T-helper 2 cell (primary cell): ENCODE measurements at places on chromosomes 16 and 17.

DNA sequence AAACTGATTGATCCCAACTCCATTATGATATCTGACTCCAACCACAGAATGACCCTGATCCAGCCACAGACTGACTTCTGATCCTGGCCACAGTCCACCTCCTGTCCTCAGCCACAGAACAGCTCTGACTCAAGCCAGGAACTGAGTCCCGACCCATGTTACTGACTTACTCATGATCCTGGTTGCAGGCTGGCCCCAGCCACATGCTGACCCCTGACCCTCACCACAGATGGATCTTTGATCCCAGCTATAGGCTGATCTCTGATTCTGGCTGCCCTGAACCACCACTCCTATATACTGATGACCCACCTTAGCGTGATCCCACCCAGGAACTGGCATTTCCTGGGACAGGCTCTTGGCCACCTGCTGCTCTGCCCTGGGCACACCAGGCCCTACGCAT, 32.2 kb upstream of the IL21R start:
- DNase-seq, result no peak

GRCh38 chr17:81345228-81346089, 49.8 kb upstream of the BAHCC1 start:
- peak; percentile 38 for DNase-seq

GRCh38 chr17:75503976-75504346, 11.4 kb downstream of the CASKIN2 start:
- no peak for DNase-seq

DNA sequence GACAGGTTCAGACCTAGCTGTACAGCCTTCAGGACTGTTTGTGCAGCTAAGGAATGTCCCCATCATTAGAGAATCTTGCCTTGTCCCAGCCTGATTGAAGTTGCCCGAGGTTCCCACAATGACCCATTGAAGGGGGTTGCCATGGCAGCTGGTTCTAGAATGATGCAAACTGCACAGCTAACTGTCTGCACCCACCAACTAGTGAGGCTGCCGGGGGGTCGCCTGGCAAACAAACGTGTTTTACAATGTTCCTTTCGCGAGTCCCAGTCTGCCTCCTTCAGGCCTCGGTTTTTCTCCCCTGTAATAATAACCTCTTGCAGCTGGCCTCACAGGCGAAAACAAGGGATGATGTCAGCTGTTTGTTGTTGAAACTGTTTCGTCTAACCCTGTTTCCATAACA, 5.5 kb downstream of the C16orf96 start:
- no peak for DNase-seq

DNA sequence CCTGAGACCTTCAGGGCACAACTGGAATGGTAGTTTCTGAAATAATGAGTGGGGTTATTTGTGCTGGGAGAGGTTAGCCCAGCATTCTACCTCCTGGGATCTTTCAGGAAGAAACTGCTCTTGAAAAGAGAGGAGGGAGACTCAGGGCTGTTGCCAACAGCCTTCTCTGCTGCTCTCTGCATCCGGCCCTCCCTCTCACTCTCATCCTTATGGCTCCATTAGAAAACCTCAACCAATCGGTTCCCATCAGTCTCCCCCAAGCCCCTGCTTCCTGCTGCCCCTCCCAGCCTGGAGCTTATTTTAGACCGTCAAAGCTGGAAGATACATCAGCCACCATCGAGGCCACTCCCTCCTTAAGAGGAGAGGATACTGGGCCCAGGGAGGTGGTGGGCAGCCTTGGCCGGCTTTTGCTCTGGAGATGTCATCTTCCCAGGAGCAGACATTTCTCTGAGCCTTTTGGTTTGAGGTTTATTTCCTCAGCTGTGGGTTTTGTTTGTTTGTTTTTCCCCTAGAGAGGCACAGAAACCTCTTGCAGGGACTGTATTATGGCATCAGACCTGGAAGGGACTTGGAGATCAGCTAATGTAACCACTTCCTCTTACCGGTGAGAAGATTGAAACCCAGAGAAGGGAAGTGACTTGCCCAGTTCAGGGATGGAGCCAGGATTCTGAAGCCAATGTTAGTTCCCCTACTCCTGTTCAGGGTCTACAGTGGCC, 2.7 kb downstream of the MPRIP start:
- no peak for DNase-seq

- no peak for DNase-seq
These were observed 71.3 kb downstream of the AMFR start for GRCh38 chr16:56354016-56354415.

GRCh38 chr17:9760266-9760665, 31.1 kb downstream of the DHRS7C start:
- no peak for DNase-seq

DNA sequence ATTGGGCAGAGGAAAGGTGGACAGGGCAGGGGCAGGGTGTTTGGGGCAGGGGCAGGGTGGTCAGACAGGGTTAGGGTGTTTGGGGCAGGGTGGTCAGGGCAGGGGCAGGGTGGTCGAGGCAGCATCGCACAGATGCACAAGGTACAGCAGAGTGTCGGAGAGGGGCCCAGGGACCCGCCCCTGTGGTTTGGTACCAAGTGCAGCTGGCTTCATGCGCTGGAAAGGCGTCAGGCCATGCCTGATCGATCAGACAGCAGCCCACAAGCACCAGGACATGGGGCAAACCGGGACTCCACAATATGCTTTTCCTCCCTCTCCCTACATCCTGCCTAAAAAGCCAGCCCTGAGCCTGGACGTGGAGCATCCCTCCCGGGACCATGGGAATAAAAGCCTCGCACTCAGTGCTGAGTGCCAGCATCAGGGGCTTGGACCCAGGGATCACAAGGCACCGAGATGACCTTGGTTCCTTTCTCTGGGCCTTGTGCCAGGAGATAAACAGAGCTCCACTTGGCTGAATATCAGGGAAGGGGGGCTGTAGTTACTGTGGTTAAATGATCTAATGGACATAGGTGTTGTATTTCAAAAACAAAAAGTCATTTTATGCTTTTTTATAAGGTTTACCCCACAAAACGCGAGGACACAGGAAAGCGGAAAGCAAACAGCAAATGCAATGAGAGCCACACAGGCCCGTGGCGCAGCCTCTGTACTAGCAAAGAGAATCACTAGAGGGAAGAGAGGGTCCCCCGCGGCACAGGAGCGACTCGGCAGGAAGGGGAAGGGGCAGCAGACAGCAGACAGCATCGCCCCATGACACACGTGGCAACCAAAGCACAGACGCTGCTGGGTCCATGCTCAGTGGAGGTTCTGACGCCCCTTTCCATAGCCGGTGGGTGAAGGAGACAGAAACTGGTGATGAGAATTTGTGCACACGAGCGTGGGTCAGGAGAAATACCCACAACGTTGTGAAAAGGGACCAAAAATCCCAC, 5.3 kb upstream of the HEXD start:
- no peak for DNase-seq

DNA sequence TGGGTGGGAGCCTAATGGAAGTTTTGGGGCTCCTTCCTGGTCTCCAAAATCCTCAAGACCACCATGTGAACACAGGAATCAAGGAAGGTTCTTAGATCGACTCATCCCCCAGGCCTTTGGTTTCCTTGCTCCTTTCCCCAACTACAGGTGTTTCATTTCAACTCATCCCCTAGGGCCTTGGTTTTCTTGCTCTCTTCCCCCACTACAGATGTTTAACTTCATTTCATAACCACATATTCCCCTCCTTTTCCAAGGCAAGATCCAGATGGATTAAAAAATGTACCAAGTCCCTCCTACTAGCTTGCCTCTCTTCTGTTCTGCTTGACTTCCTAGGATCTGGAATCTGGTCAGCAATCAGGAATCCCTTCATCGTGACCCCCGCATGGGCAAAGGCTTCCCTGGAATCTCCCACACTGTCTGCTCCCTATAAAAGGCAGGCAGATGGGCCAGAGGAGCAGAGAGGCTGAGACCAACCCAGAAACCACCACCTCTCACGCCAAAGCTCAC, at the start of gene CCL11:
TSS of gene CCL11 (plus strand) at position 457 of the 507 bp plus-strand sequence. CDS start 67 bp downstream, outside the sequence.
- no peak for DNase-seq

GRCh38 chr17:37774504-37774903, 29.6 kb upstream of the HNF1B start:
- peak; percentile 75 for DNase-seq

DNA sequence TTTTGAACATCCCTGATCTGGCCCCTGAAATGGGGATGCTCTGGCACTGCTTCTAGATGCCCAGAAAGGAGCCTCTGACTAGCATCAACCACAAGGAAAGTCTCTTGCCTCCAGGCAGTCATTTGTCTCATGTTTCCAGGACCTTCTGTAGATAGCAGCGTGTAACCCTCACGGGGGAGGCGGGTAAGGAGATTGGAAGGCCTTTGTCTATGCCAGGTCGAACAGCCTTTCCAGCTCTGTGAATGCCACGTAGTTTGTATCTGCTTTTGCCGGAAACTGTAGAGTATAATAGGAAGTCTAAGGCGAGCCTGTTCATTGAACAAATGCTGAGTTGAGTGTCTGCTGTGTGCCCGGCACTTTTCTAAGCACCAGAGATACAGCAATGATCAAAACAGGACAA, 43.9 kb upstream of the AQP8 start:
- no peak for DNase-seq

DNA sequence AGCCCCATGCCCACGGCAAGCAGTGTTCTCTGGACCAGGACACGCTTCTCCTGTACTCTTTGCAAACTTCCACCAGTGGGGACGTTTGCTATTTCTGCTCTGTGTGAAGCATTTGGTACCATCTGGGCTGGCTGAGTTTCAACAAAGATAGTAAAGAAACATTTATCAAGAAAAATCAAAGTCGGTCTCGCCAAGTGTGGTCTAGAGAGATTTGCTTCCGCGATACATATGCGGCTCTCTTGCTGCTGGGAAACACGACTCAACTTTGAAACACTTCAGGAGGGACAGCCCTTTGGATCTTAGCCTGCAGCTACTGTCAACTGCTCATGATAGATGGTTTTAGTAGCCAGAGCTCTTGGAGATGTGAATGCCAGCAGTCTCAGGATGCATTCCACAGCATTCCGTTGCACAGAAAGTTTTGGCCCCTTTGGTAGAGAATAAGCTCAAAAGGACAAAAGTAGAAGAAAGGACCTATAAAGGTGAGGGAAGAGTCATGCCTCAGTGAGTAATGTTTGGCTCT, 168.2 kb upstream of the CACNG3 start:
- no peak for DNase-seq

DNA sequence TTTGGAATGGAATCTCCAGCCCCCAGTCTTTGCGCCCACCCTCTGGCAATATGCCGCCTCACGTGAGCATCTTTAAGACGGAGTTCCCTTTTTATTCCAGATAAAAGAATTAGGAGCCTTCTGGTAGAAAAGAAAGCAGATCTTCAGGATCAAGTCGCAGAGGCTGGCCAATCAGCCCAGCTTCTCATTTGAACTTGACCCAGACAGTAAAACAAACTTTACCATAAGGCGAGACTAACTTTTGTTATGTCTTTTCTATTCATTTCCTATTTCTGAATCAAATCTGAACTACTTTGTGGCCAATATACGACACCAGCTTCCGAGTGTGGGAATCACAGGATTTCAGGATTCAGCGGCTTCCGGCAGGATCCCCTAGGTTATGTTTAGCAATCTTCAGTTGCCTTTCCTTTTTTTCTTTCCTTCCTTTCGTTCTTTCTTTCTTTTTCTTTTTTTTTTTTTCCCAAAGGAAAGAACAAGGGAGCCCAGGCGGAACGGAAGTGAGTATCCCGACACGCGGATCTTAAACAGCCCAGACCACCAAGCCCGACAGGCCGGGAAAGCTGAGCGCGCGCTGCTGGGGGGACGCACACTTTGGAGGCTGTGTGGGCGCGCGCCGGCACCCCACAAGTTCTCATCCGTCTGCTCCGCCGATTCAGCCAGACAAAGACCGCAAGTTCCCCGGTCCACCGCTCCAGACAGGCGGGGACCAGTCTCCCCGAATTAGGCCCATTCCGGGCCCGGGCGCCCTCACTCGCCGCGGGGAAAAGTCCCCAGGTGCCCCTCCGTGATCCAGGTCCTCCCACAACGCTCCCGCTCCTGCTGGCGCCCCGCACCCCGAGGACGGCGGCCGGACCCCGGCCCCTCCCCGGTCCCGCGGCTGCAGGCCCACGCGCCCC, 633 bp downstream of the TBC1D16 start:
- DNase-seq, result peak; percentile 64

GRCh38 chr16:66717112-66717675, 20.7 kb upstream of the CMTM4 start:
- DNase-seq, result no peak

DNA sequence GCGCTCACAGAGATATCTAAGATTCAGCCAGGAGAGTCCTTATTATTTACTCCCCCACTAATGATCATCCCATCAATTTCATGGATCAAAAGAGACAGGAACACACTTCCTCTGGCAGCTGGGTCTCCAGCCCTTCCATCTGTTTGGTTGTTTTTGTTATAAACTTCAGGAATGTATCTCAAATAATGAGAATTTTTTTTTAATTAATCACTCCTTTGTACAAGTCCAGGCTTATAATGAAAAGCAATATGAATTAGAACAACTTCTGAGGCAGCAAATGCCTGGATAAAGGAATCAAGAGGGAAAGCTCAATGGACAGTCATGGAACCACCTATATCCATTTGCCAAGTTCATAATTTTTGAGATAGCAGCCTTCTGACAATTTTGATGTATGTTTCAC, 73.4 kb downstream of the HS3ST3B1 start:
- no peak for DNase-seq

- no peak for DNase-seq
These were observed 8.9 kb upstream of the SERPINF2 start for GRCh38 chr17:1733759-1734158.

DNA sequence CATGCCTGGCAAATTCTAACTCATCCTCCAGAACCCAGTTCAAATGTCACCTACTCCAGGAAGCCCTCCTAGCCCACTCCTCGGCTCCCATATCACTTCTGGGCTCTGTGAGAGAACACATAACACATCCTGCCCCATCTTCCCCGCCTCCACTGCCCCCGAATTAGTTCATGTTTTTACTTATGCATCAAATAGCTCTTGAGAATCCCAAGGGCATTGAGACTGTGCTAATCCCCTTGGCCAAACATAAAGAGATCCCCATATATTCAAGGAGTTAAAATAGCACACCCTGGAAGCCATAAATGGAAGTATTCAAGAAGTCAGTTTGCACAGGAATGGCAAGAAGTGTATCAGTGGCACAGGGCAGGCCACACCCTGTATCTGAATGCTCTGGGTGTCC, 2.0 kb upstream of the CREBBP start:
- no peak for DNase-seq

DNA sequence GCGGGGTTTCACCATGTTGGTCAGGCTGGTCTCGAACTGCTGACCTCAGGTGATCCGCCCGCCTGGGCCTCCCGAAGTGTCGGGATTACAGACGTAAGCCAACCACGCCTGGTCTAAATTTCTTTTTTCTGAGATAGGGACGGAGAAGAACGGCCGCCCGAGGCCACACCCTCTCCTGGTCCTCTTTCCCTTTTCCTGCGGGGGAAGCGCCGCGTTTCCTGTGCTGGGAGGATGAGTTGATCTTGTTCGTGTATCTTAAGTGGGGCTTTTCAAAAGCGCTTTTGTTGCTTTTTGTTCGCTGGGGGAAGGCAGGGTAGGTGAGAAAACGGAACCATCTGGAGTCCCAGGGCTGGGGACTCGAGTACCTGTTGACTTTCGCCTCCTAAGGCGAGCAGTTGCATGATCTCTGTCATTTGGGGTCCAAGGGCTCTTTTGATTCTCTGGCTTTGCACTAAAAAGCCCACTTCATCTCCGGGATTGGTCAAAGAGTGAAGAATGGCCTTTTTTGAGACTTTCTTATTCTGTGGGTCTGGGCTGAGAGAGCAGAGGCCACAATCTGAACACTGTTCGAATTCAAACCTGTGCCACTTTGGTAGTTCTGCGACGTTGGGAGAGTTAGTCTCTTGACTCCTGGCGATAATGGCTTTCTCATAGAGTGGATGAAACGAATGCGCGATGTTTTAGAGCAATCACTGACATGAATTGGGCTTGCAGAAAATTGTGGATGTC, 1.3 kb downstream of the FUS start:
- DNase-seq, result no peak

- DNase-seq, result no peak
These were observed 8.8 kb downstream of the CD300A start for GRCh38 chr17:74475189-74475588.
